ENCODE measurements at places on chromosomes 12 and 14.

DNA sequence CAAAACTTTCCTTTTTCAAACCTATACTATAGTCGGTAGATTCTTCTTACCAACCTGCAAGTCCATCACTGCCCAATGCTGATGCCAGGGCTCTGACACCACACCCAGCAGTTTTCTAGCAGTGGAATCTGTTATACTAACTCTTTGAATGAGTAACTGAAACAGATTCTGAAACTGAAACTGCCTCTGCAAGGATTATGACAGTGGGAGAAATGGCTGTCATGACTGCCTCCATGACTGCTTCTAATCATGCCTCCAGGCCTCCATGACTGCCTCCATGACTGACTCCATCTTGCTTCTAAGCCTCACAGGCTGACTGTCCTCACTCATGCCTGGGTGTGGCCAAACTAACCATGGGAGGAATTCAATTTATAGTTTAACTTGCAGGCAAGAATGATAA is 29.4 kb upstream of the OXA1L start:
- H3K36me3 ChIP-seq = no peaks in the 10 kb centered on the region
- no peaks in the 10 kb centered on the region for H3K27me3 ChIP-seq
- H3K27ac ChIP-seq = no peak overlapping the region
- H3K4me3 ChIP-seq = no peak overlapping the region

DNA sequence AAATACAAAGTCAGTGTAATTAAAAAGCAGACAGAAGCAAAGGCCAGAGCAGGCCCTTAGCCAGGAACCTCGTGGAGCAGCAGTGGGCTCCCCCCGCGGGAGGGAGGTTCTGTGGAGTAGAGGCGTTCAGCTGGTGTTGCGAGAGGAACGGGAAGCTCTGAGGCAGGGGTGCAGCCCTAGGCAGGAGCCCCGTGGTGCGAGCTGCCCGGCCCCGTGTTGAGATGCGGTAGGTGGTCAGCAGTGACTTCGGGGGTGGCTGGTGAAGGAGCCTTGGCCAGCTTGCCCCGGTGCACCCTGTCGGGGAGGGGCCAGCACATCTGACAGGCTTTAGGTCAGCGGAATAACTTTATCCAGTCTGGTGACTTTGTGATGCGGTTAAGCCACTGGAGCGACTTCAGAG is 46.2 kb downstream of the SFSWAP start:
- H3K27ac ChIP-seq = no peak overlapping the region
- H3K4me3 ChIP-seq = no peak overlapping the region
- peaks cover 57% of the 10 kb centered on the region for H3K36me3 ChIP-seq
- DNase-seq = no peak
- H3K27me3 ChIP-seq = no peaks in the 10 kb centered on the region

GRCh38 chr14:23125011-23125410 is 6.0 kb upstream of the CEBPE start:
- H3K27ac ChIP-seq = no peak overlapping the region
- H3K4me1 ChIP-seq = peaks cover 14% of the 10 kb centered on the region
- no peak for DNase-seq

DNA sequence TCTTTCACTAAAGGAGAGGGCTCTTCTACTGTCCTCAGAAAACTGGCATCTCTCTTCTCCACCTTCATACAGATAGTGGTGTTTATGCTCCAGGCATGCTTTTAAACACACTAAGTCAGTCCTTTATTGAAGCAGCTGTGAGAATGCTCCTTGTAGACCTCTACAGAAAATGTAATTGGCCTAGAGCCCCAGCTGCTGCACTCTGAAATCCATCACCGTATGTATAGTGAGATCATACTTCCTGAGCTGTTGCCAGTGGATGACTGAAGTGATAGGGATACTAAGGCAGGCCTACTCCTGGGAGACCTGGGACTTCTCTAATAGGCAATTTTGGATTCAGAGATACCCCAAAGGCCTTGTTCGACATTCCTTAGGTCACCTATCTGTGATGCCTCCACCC is 535.4 kb downstream of the RPS29 start:
- no peak for DNase-seq
- no peaks in the 10 kb centered on the region for H3K27me3 ChIP-seq
- H3K36me3 ChIP-seq = no peaks in the 10 kb centered on the region

DNA sequence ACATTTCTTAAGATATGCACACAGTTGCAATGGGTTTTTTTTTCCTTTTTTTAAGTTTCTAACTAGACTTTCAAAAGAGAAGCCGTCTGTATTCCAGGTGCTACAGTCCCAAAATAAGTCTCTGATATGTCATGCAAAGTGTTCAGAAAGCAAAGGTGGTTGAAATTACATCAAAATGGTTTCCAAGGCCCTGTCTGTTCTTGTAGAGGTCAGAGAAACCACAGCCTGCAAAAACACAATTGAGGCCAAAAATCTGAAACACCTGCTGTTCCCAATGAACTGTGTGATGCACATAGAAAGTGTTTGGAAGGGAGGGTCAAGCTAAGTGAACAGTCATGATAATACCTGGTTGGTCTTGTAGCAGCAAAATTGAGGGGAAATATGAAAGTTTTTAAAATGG is 91.0 kb downstream of the VRK1 start:
- no peak overlapping the region for H3K4me3 ChIP-seq
- H3K4me1 ChIP-seq = peaks cover 26% of the 10 kb centered on the region
- no peak overlapping the region for H3K27ac ChIP-seq
- no peaks in the 10 kb centered on the region for H3K27me3 ChIP-seq
- H3K36me3 ChIP-seq = no peaks in the 10 kb centered on the region

DNA sequence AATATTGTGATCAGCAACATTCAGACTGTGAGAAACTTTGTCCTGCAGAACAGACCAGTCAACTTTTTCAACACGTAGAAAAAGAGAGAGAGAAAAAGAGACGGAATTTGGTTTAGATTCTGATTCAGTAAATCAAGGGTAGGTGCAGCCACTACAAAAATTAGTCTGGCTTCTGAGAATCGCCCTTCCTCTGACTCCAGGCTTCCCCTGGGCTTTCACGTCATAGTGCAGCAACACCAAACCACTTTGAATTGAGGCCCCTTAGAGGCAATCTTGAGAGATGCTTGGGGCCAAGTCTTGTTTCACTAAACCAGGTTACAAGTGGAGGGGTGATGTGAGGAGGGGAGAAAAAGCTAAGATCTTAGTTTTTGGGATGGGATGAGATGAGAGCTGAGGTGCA is 37.5 kb upstream of the PTGR2 start:
- peak; percentile 68 for DNase-seq
- no peak overlapping the region for H3K27ac ChIP-seq
- H3K4me1 ChIP-seq = peaks cover 7% of the 10 kb centered on the region
- no peaks in the 10 kb centered on the region for H3K27me3 ChIP-seq

DNA sequence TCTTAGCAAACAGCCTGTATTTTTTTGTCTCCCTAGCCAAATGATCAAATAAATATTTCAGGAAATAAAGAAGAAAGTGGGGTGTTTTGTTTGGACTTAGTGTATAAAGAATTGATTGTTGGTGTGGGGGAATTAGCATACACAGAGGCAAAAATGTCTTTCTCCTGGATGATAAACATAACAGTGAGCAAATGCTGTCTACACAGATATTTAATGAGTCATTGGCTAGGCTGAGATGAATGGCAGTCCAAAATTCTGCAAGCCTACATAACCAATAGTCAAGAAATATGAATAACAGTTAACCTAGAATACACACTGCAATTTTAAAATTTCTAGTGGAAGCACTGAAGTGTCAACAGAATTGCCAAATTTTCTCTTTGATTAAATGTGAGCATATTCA is 35.8 kb downstream of the MYF5 start:
- no peaks in the 10 kb centered on the region for H3K27me3 ChIP-seq
- H3K27ac ChIP-seq = no peak overlapping the region
- DNase-seq = no peak

DNA sequence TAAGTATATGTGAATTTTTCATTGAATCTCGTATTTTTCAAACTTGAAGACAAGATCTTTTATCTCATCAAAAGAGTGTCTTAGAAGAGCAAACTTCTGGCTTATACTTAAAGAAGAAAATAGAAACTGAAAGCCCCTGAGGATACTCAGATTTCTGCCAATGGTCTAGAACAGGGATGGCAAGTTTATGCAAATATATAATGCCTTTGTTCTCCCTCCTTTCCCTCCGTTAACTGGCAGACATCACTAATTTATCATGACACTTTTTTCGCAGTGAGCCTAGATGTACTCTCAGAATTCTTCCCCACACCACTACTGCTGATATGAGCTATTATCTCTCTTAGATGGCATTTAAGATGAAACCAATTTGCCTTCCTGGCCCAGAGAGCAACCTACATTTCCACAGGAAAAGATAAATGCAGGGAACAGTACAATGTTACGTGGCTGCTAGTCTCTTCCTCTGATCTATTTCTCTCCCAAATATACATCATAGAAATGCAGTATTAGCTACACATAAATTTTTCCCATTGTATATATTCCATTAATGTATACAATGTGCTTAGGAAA is 40.0 kb upstream of the DAAM1 start:
- no peak overlapping the region for H3K27ac ChIP-seq
- no peak overlapping the region for H3K4me3 ChIP-seq
- no peaks in the 10 kb centered on the region for H3K36me3 ChIP-seq
- no peaks in the 10 kb centered on the region for H3K27me3 ChIP-seq
- H3K4me1 ChIP-seq = peaks cover 26% of the 10 kb centered on the region

DNA sequence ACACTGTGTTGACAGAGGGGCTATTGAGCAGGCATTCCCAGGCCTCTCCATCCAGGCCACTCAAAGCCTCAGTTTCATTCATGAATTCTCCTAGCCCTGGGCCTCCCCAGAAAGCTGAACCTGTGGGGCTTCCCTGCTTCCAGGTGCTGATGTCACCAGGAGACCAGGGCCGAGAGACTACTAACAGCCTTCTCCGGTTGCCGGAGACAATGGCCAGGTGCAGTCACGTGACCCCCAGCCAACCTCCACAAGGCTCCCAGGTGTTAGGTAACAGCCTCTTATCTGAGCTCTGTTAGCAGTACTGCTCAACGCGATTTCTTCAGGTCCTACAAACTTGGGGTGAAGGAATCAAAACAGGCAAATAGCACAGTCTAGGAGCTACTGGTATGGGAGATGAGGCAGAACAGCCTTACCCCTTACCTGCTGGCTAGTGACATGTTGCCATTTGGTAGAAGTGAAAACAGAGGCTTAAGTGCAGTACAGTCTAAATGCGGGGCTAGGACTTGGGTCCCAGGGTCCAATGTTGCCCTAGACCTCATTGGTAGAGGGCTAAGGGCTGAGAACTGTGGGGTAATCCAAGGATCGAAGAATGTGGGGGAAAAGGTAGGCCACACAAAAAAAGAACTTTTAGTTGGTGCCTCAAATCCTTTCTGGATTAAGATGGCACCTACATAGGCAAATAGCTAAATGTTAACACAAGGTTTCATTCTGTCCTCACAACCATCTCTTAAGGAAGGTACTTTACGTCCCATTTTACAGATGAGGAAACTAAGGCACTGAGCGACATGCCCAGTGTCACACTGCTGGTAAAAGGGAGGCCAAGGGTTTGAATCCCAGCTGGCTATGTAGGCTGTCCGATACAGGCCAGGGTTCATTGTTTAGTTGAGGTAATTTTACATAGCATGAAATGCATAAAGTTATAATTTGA is 3.8 kb downstream of the CCDC88C start:
- no peak overlapping the region for H3K4me3 ChIP-seq
- H3K27me3 ChIP-seq = no peaks in the 10 kb centered on the region
- no peak overlapping the region for H3K27ac ChIP-seq
- no peak for DNase-seq
- H3K4me1 ChIP-seq = peaks cover 69% of the 10 kb centered on the region
- peaks cover 34% of the 10 kb centered on the region for H3K36me3 ChIP-seq

DNA sequence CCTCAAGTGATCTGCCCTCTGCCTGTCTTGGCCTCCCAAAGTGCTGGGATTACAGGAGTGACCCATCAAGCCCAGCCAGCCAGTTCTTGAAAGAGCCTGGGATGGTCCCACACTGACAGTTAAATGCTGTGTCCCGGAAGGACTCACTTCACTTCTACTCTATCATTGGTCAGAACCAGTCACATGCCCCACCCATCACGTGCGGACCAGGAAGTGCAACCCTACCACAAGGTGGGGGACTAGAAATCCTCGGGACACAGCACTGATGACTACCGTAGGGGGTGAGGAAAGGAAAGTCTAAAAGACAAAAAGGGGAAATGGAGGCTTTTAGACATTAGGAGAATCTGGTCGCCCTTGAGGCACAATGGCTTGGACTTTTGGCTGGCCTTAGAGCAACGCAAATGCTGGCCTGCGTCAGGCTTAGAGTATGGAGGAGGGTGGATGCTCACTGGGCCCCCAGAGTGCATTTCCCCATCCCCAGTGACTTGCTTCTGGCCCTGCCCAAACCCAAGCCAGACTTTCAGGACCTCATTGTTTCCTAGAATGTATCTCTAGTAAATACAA is 207.7 kb downstream of the TTC8 start:
- H3K36me3 ChIP-seq = no peaks in the 10 kb centered on the region
- H3K4me3 ChIP-seq = no peak overlapping the region
- 0 out of 2 replicates have a peak, but pooled peaks cover 4% of the 10 kb centered on the region for H3K27me3 ChIP-seq
- no peak overlapping the region for H3K27ac ChIP-seq

- H3K27ac ChIP-seq = no peak overlapping the region
- H3K27me3 ChIP-seq = no peaks in the 10 kb centered on the region
- no peaks in the 10 kb centered on the region for H3K4me1 ChIP-seq
- no peak overlapping the region for H3K4me3 ChIP-seq
Measured at GRCh38 chr12:72081777-72082176, 143.1 kb downstream of the TPH2 start.

GRCh38 chr14:94077111-94077821 is 3.7 kb downstream of the DDX24 start:
- no peak overlapping the region for H3K4me3 ChIP-seq
- H3K27ac ChIP-seq = no peak overlapping the region
- no peak for DNase-seq
- H3K36me3 ChIP-seq = peaks cover 66% of the 10 kb centered on the region
- peaks cover 19% of the 10 kb centered on the region for H3K4me1 ChIP-seq

All from Karpas-422 (cell line).